ENCODE measurements at places on chromosomes 2 and 18. TPM values are rescaled to one million over a fixed set of nuclear protein-coding genes. Genes with fewer than 3 reads are reported as not detected.

- no peak for DNase-seq
Measured at GRCh38 chr2:28209261-28209691, 183.4 kb upstream of the FOSL2 start.

The DNER gene
- total RNA-seq, result 86.7 TPM

GRCh38 chr2:166762746-166763145 is 125.5 kb upstream of the XIRP2 start:
- no peak for DNase-seq

DNA sequence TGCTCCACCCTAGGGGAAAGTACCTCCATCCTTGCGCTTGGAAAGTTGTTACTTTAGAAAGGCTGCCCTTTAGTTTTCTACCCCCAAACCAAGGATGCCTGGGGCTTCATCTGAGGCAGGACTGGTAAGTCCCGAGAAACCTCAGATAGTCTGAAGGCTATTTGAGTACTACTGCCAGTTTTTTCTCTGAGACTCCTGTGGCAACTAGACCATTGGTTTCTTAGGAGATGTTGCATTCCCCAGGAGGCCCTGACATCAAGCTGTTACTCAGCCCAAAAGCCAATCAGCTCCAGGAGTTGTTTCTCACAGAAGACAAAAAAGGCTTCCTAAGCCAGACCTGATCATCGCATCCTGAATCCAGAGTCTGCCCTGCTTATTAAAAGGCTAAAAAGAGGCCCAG is 67.2 kb downstream of the COLEC12 start:
- no peak for DNase-seq

The CHRNG gene
- 0.16 TPM for total RNA-seq

- no peak for DNase-seq
Measured at GRCh38 chr18:58242435-58242834, 198.4 kb downstream of the NEDD4L start.

- DNase-seq, result no peak
Measured at GRCh38 chr2:56892382-56892781, 708.6 kb downstream of the CCDC85A start.

- DNase-seq, result no peak
Measured at GRCh38 chr2:150581717-150582472, 94.4 kb upstream of the RND3 start.

GRCh38 chr2:204298404-204298803 is 246.9 kb upstream of the PARD3B start:
- no peak for DNase-seq

GRCh38 chr2:98091738-98092137 is 4.8 kb downstream of the VWA3B start:
- no peak for DNase-seq

The GDF7 gene
- 0.16 TPM for total RNA-seq

The SCN2A gene
- 219 TPM for total RNA-seq

The RGPD3 gene
- 0.94 TPM for total RNA-seq

DNA sequence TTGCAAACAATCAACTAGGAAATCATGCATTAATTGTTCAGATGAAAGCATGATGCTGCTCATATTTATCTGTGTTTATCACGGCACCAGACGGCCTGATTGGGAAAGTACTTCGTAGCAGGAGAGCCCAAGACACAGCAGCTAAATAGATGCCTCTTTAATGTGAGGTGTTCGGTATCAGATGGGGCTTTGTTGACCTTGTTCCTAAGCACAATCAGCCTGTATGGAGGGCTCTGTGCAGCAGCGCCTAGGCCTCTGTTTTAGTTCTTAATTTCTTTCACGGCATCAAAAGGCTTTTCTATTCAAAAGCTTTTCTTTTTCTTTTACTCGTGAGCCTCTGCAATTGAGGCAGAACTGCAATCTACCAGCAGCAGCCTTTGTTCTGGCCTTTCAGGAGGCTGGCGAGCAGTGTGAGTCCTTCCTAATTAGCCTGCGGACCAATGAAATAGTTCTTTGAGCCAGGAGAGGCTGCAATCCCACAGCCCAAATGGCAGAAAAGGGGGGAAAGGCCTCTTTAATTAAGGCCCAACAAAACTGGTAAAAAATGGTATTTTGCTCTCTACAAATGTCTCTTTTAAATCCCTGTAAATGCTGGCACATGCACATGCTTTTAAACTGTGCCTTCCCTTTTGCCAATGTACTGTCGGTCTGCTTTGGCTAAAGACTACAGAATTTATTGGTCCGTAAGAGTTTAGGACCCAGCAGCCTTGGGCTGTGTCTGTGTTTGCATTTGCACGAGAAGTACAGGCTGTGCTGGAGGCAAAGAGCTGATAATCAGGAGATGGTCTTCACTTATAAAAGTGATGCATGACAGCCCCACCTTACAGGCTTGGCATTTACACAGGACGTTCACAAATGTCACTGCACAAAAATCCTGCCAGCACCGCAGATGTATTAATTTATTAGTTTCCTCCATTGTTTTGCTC is 159.6 kb downstream of the RND3 start:
- no peak for DNase-seq

DNA sequence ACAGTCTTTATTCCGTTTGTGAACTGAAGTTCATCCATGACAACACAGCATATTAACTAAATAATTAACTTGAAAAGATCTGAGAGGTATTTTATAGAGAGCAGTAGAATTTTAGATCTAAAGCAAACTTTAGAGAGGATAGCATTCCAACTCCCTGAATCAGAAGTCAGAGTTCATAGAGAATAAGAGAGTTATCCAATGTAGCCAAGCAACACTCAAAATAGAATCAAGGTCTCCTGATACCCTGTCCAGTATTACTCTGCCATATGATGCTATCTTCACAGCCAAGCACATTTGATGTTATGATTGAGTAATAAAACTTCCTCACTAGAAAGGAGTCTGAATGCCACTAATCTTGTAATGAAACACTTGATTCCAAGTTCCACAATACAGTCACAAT is 55.5 kb downstream of the RIT2 start:
- no peak for DNase-seq

The GRHL1 gene
- 4.1 TPM for total RNA-seq

The CNTNAP5 gene
- total RNA-seq, result 41.0 TPM

- DNase-seq, result no peak
Measured at GRCh38 chr2:239734436-239735005, 290.6 kb downstream of the NDUFA10 start.

The ANKRD30B gene
- 0.16 TPM for total RNA-seq

The SOX11 gene
- total RNA-seq, result 413 TPM

DNA sequence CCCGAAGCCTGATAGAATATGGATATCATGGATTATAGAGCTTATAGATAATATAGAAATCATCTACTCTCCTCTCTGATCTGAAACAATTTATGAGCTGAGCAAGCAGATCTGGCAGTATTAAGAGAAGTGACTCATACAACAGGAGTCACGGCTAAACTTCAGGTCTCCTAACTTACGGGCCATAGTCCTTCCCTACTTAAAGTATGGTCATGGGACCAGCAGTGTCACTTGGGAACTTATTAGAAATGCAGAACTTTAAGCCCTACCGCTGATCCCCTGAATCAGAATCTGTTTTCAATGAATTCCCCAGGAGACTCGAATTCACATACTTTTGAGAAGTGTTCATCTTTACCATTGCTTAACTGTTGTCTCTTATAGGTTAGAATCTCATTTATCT is 195.7 kb upstream of the FANCL start:
- no peak for DNase-seq

The INO80D gene
- total RNA-seq, result 25.4 TPM

DNA sequence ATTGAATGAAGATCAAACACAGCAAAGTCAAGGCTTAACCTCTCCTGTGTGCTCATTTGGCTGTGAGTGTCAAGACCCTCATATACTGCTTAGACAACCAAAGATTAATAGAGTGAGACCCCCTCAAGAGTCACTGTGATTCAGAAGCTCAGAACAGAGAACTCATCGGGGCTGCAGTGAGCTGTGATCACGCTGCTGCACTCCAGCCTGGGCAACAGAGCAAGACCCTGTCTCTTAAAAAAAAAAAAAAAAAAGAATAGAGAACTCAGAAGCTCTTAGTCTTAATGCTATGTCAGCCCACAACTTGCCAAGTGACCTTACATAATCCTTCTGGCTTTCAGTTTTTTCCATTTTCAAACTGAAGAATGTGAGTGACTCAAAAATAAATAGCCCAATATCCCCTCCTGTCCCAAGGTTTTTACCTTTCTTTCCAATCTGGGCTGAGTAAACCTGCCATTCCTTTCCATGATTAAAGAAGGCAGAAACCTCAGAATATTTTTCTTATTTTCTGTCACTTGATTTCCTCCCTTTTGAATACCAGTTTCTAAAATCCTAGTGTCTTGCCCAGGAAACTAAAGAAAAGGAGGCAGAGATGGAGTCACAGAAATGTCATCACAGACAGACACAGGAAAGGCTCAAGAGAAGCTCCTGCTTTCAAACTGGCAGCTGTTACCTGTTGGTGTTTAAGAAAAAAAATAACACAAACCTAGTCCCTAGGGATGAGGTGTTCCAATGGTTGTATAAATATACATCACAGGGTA is 102.4 kb downstream of the CACNB4 start:
- DNase-seq, result no peak

DNA sequence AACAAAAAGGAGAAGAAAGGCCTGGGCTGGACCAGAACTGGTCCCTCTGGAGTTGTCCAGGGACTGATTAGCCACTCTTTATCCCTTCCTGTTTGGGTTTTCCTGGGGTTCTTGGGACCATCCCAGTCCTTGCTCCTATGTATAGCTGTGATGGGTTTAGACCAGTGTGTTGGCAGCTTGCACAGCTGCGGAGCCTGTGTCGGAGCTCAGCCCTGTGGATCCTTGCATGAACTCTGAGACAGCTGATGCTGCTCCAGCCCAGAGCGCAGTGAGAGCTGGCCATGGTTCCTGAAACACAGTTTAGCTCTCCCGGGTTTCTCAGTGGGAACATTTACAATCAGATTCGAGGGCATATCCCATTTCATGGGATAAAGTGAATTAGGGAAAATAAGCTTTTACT is 16.9 kb downstream of the IMPA2 start:
- no peak for DNase-seq

GRCh38 chr2:162221064-162221463 is 22.2 kb downstream of the FAP start:
- peak; percentile 23 for DNase-seq

DNA sequence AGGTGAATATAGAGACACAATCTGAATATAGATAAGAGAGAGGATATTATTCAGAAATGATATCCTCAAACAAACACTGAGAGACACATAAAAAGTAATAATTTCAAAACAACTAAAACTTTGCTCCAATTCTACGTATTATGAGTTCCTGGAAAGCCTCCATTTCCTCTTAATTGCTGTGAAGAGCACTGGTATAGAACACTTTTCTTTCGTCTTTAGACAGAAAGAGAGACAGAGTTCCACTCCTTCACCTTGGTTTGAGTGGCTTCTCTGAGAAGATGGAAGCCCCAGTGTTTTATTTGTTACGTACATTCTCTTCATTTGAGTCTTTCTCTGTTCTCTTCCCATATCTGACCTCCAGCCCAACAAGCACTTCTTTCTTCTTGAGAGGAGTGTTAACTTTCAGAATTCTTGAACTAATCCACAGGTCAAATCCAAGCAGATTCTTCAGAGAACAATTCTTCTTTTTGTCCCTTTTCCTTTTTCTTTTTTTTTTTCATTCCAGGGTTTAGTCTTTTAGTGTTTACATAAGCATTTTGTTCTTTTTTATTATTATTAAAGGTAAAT is 6.4 kb upstream of the PIK3C3 start:
- no peak for DNase-seq

DNA sequence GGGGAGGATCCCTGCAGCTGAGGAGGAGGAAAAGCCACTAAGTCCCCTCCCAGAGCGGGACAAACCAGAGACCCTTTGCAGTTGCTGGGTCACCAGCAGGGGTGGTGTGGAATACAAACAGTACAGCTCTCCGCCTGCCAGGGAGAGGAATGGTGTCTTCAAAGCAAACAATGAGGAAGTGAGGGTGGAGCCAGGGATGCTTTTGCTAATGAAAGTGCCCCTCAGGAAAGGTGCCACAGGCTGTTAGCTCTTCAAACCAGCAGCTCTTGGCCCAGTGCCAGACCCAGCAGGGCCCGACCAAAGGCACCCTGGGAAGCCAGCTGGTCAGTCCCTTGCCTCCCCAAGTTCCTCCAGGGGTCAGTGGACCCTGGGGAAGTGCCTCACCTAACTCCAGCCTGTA is 102.8 kb downstream of the HIBCH start:
- no peak for DNase-seq

The CCT4 gene
- 204 TPM for total RNA-seq

- DNase-seq, result no peak
Measured at GRCh38 chr2:169002161-169002738, 28.9 kb downstream of the ABCB11 start.

DNA sequence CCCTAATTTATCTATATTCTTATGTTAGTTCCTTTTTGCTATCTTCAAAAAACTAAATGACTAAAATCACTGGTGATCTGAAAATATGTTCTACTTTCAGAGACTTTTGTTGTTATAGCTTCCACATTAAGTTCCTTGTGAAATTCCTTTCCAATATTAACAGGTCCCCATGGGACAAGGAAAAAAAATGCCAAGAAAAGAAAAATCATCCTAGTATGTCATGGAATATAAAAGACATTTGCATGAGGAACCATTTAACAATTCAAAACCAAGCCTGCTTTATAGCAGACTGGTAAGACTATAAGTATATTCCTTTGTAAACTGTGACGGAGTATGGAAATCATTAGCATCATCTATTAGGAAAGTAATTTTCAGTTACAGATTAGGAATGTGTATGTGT is 48.1 kb downstream of the COBLL1 start:
- no peak for DNase-seq

GRCh38 chr2:30756051-30756719 is 51.1 kb downstream of the CAPN13 start:
- no peak for DNase-seq

GRCh38 chr2:43823751-43824150 is 14.9 kb downstream of the ABCG5 start:
- no peak for DNase-seq

The KCNG2 gene
- total RNA-seq, result 0.31 TPM

DNA sequence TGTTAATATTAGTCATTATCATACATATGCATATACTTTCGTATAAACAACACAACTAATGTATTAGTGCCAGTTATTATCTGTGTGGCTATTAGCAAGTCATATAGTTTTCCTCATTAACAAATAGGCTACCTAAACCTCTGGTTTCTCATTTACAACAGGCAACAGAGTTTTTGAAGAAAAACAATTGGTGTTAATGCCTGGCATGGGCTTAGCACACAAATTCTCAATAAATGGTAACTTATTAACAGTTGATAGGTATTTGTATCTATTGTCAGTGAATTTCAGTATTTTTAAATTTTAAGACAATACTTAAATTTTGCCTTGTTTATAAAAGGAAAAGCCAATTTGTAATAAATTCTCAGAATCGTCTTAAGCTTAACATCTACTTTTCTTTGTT is 182.5 kb downstream of the PMAIP1 start:
- DNase-seq, result no peak

DNA sequence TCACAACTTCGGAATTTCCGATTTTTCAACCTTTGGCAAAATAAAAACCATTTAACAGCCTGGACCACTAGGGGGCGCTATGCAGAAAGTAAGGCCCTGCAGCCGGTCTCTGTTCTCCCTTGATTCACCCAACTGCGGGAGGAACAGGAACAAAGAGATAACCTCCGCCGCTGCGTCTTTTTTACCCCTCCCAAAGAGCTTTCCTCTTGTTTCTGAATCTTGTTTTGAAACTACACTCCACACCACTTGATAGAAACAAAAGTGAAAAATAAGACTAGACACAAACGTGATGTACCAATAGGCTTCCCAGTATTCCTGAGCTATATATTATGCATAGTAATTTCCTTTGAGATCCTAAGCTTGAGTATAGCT is 231.2 kb downstream of the MYO3B start:
- DNase-seq, result peak; percentile 5

The GALNT5 gene
- total RNA-seq, result 0.16 TPM

Measured in occipital lobe (tissue), 3 donors.